ENCODE measurements at places on chromosomes 16 and 17. TPM values are rescaled to one million over a fixed set of nuclear protein-coding genes. Genes with fewer than 3 reads are reported as not detected.
A peak's percentile ranks its signal among the peaks of the same experiment; 100 is the strongest.

DNA sequence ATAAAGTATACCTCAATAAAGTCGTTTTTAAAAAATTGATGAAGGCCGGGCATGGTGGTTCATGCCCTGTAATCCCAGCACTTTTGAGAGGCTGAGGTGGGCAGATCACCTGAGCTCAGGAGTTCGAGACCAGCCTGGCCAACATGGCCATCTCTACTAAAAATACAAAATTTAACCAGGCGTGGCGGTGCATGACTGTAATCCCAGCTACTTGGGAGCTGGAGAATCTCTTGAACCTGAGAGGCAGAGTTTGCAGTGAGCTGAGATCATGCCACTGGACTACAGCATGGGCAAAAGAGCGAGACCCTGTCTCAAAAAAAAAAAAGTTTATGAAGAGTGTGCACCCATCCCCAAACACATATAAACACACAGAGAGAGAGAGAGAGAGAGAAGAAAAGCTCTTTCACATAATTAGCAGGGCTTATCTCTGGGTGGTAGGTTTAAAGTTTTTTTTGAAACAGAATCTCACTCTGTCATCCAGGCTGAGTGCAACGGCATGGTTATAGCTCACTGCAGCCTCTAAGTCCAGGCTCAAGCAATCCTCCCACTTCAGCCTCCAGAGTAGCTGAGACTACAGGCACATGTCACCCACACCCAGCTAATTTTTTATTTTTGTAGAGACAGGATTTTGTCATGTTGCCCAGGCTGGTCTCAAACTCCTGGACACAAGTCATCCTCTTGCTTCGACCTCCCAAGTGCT is 3.0 kb downstream of the SREBF1 start:
- DNase-seq: no peak

Gene LRRC75A
- 4.3 TPM for total RNA-seq

GRCh38 chr17:2188971-2189630 is 114.5 kb downstream of the SMG6 start:
- no peak for DNase-seq

Gene ANKRD40CL
- not detected for total RNA-seq

DNA sequence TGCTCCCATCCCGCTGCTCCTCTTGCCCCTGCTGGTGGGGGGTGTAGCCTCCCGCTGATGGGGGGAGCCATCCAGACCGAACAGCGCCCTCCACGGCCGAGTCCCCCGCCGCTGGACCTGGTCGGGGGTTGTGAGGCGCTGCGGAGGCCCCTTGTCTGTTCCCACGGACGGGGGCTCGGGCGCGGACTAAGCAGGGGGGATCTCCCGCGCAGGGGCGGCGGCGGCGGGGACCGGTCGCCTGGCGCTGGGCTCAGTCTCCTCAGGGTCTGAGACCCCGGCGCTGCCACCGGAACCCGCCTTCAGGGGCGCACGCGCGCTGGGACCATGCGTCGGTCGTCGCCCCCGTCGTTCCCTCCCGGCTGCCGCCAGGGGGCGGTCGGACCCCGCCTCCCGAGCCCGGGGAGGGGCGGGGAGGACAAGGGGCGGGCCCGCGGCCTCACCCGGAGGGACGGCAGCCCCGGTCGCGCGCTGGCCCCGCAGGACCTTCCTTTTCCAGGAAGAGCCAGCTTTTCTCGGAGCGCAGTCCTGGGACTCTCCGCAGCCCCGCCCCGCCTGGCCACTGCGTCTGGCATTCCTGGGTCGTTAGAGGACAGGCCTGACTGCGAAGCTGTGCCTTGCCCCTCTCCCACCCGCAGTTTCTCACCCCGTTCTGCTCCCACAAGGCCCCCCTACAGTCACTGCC is 6.3 kb upstream of the IL32 start:
- DNase-seq: peak; percentile 94

Gene TERB1
- 0.49 TPM for total RNA-seq

DNA sequence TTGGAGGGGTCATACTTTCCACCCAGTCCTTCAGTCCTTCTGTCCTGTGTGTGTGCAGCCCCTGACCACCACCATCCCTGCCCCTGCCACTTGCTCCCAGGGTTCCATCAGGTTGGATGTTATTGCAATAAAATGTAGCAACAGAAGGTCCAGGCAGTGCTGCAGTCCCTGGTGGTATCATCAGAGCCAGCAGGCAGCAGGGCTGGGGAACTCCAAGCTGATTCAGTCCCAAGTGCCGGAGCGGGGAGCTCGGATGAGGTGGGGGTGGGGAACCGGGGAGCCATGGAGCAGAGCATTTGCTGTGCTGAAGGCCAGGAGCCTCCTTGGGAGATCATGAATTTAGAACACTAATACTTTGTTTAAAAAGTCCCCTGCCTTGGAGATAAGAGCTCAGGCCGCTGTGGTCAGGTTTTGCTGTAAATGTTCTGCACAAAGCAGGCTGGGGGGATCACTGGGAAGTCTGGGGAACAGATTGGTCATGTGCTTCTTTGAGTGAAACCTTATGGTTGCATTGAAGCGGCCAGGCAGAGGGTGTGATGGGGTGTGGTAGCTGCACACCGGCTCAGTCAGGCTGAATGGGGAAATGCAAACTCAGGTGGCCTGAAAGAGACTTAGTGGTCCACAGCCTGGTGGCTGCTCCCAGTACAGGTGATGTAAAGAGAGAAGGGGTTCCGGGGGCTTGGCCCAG is 225.9 kb downstream of the SEC14L1 start:
- no peak for DNase-seq

DNA sequence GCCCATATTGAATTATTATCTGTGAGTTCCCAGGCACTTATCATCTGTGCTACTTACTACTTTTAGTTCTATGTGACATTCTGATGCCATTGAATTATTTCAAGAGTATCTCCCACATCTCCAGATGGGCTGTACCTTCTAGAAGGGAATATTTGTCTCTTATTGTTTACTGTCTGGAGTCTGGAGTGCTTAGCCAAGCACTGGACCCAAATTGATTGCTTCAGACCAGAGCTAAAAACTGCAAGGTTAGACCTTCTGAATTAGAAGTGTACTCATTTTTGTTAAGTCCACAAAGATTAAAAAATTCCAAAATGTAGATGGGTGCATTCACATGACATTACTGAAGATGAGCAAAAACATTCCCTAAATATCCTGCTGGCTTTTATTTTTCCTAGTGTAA is 16.0 kb upstream of the KRT222 start:
- DNase-seq: no peak

DNA sequence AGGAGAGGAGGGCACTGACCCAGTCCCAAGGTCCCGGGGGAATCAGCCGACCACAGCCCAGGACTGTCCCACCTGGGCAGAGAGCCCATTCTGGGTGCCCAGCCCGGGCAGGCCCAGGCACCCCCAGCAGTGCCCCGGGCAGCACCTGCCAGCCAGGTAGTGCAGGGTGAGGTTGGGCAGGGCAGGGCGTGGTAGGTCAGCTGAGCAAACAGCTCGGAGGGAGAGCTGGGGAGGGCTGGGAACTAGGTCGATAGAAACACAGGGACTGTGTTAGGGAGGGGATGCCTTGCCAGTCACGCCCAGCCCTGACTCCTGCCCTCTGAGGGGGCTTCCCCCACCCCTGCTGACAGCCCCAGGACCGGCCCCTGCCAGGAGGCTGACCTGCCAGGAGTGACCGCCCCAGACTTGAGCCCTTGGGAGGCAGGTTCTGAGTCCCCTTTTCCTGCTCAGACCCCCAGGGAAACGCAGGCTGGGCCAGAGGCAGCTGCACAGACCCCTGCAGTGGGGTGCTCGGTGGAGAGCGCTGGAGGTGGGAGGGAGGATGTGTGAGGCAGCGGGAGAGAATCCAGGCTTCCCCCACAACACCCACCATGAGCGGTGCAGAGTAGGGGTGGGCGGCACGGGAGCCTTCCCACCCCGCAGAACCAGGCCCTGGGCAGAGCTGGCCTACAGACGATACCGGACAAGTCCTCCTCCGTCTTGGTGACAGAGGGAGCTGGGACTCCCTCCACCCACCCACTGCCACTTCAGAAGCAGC is 4.7 kb downstream of the HS3ST6 start:
- no peak for DNase-seq

DNA sequence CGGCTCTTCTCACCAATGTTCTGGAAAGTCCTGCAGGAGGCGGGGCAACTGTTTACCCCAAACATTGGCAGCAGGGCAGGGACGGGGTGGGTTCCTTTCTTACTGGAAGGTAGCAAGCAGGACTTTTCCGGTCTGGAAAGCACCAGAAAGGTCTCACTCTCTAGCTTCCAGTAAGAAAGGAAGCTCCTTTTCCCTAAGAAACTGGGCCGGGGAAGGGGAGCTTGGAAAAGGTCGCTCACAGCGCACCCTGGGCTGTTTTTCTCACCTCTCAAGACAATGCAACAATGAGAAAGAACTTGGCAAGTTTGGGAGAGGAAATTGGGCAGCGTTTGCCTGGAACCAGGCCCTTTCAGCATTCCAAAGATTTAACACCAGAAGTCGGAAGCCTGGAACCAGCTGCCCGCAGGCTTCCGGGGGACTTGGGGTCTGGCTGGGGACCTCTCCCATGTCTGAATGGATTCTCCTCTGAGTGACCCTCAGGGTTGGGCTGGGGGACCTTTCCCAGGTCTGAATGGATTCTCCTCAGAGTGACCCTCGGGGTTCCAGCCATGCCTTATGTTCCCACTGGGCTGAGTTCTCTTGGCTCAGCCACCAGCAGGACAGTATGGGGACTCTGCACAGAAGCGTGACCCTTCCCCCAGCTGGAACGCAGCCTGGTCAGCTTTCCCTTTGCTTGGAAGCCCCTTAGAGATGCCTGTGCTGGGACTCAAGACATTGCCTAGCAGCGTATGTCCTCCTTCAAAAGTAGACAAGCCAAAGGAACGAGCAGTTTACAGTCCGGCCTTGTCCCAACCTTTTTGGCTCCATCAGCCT is 166.5 kb upstream of the PLCG2 start:
- DNase-seq: no peak

- peak; percentile 87 for DNase-seq
These were observed 93.4 kb upstream of the TNRC6A start for GRCh38 chr16:24635900-24636610.

GRCh38 chr17:50265212-50265611 is 9.1 kb upstream of the TMEM92 start:
- DNase-seq: peak; percentile 36

- DNase-seq: no peak
These were observed 55.7 kb downstream of the SCNN1B start for GRCh38 chr16:23357761-23358290.

Data from mesothelial cell of epicardium (in vitro differentiated cells).